ENCODE measurements at places on chromosomes 5 and 9.

DNA sequence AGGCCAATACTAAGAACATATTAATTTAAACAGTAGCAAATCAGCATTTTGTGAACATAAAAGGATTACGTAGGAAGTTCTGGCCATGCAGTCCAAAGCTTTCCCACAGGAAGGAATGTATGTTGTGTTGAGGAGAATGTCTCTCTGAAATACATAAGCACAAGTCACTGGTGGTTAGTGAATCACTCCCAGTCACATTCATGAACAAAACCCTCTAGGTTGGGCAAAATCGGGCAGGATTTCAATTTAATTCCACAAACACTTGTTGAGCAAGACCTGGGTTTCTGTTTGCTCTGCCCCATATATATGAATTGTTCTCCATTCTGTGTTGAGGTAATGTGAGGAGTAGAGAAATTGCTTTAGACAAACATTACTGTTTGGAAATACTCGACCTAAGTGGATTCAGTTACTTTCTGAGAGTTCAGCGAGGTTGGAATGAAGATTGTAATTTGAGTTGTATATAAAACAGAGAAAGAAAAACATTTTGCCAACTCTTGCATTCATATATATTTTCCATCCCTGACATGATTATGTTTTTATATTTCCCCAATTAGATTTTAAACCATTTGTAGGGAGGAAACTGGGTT is 127.6 kb upstream of the RPS23 start:
- no peak for DNase-seq
- H3K27me3 ChIP-seq, result no peaks in the 10 kb centered on the region
- H3K4me3 ChIP-seq, result no peak overlapping the region
- no peaks in the 10 kb centered on the region for H3K4me1 ChIP-seq
- H3K36me3 ChIP-seq, result no peaks in the 10 kb centered on the region
- H3K27ac ChIP-seq, result no peak overlapping the region

GRCh38 chr5:132058646-132059042 is 1.8 kb upstream of the IL3 start:
- no peaks in the 10 kb centered on the region for H3K27me3 ChIP-seq
- H3K4me1 ChIP-seq, result no peaks in the 10 kb centered on the region
- DNase-seq, result no peak

DNA sequence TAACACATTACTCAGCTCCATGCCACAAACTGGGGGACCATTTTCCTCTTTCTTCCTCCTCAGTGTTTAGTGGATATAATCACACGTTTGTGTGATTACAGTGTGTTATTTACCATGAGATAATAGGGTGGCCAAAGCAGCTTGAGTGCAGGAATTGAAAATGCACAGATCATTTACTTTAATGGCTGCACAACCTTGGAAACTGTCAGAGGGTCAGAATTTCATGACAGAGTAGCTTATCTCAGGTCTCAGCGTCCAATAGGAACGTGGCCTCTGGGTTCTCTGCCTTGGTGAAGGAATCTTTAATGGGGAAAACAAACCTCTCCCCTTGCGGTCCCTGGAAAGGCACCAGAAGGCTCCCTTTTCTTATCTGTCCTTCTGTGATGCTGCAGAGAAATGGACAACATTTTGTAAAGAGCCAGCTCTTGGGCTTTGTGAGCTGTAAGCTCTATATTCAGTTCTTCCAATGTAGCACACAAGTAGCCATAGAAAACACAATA is 87.4 kb upstream of the CD180 start:
- H3K4me3 ChIP-seq, result no peak overlapping the region
- H3K27me3 ChIP-seq, result no peaks in the 10 kb centered on the region
- no peak for DNase-seq
- no peak overlapping the region for H3K27ac ChIP-seq

DNA sequence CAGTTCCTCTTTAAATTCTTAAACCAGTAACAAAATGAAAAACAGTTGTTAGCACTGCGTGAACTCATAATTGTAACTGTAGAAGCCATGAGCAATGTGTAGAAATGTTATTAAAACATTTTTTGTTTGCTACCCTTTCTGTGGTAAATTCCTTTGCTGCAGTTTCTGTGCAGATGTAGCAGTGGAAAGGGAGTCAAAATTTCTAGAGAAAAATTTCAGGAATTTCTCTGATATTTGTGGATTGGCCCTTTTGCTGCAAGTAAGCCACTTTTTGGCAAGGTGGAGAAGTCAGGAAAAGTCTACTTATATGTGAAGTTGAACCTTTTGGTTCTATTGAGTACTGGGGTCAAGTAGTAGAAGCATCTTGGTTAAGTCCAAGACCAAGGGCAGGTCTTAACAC is 10.1 kb downstream of the FBXL7 start:
- H3K4me1 ChIP-seq, result no peaks in the 10 kb centered on the region
- no peak overlapping the region for H3K4me3 ChIP-seq
- 0 out of 2 replicates have a peak, but pooled peaks cover 1% of the 10 kb centered on the region for H3K36me3 ChIP-seq
- no peak overlapping the region for H3K27ac ChIP-seq
- H3K27me3 ChIP-seq, result no peaks in the 10 kb centered on the region
